Colonic mucosa (tissue), 4 donors: ENCODE measurements at places on chromosomes 3 and 15.

DNA sequence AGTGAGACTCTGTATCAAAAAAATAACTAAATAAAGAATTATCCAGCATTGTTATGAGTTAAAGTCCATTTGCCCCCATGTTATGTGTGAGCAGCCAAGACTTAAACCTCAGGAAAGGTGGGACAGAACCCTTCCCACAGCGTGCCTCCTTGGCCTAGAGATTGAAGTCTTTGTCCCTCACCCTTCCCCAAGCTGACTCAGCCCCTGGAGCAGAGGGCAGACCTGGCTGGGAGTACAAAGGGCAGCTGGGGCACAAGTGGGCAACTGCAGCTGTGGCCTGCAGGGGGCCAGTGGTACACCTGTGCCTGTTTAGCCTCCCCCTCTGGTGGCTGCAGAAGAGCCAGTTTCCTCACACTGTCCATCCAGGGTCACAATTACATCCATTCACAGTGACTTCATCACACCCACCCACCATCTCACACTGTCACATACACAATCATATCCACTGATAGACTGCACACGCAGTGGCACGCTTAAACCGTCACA, 940 bp upstream of the ACY1 start:
- peak overlapping the region; percentile 60 for H3K4me3 ChIP-seq
- H3K36me3 ChIP-seq: no peaks in the 10 kb centered on the region
- peak; percentile 83 for DNase-seq
- H3K27me3 ChIP-seq: no peaks in the 10 kb centered on the region
- peak overlapping the region; percentile 99 for H3K27ac ChIP-seq

DNA sequence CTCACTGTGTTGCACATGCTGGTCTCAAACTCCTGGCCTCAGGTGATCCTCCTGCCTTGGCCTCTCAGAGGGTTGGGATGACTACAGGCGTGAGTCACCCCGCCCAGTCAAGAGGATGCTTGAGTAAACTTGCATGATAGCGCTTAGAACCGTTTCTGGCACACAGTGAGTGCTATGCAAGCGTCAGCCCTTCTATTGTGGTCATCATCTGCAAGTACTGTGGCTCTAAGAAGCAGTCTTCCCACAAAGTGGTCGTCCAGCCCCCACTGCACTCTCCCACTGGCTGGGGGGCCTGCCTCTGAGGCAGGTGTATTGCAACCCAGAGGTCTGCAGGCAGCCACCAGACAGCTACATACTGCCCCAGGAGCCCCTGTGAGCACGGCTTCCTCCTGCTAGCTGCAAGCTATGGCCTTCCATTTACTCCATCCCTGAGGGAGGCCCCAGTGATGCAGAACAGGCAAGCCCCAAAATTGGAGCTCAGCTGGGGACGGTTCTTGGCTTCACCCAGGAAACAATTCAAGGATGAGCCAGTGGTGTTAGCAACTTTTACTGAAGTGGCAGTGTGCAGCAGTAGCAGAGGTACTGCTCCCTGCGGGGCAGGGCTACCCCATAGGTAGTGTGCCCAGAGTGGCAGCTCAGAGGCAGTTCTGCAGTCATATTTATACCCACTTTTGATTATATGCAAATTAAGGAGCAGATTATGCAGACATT, 95.4 kb downstream of the LSM3 start:
- H3K4me1 ChIP-seq: no peaks in the 10 kb centered on the region
- no peaks in the 10 kb centered on the region for H3K36me3 ChIP-seq

GRCh38 chr3:74041068-74041675, 416.4 kb upstream of the PDZRN3 start:
- H3K27me3 ChIP-seq: no peaks in the 10 kb centered on the region
- no peak overlapping the region for H3K27ac ChIP-seq
- H3K4me3 ChIP-seq: no peak overlapping the region
- DNase-seq: no peak

- no peak for DNase-seq
- peaks cover 24% of the 10 kb centered on the region for H3K4me1 ChIP-seq
- peaks cover 99% of the 10 kb centered on the region for H3K27me3 ChIP-seq
- no peak overlapping the region for H3K4me3 ChIP-seq
These were observed 2.9 kb downstream of the FOXL2 start for GRCh38 chr3:138943724-138944653.

DNA sequence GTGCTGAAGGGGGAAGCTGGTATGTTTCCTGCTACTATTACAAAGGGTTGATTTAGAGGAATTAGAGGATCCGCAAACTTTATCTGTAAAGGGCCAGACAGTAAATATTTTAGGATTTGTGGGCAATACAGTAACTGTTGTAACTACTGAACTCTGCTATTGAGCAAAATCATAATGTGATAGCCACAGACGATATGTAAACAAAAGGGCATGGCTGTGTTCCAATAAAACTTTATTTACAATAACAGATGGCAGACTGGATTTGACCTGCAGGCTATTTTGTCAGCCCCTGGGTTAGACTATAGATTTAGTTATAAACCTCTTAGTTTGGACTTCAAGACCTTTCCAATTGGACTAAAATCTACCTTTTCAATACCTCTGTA, 27.8 kb upstream of the KCNMB2 start:
- DNase-seq: no peak
- H3K36me3 ChIP-seq: no peaks in the 10 kb centered on the region
- H3K4me3 ChIP-seq: no peak overlapping the region
- H3K4me1 ChIP-seq: no peaks in the 10 kb centered on the region
- H3K27ac ChIP-seq: no peak overlapping the region
- no peaks in the 10 kb centered on the region for H3K27me3 ChIP-seq

- peaks cover 14% of the 10 kb centered on the region for H3K4me1 ChIP-seq
- no peaks in the 10 kb centered on the region for H3K36me3 ChIP-seq
- no peaks in the 10 kb centered on the region for H3K27me3 ChIP-seq
- H3K27ac ChIP-seq: no peak overlapping the region
- no peak overlapping the region for H3K4me3 ChIP-seq
These were observed 10.9 kb upstream of the RFT1 start for GRCh38 chr3:53140847-53141845.

- H3K27me3 ChIP-seq: no peaks in the 10 kb centered on the region
- H3K27ac ChIP-seq: peak overlapping the region; percentile 66
- H3K4me1 ChIP-seq: peaks cover 7% of the 10 kb centered on the region
- H3K36me3 ChIP-seq: no peaks in the 10 kb centered on the region
- H3K4me3 ChIP-seq: peak overlapping the region; percentile 5
These were observed 26.9 kb downstream of the BMF start for GRCh38 chr15:40081691-40082194.

GRCh38 chr3:9855594-9855993, 11.8 kb upstream of the RPUSD3 start:
- no peaks in the 10 kb centered on the region for H3K27me3 ChIP-seq
- no peaks in the 10 kb centered on the region for H3K4me1 ChIP-seq
- no peaks in the 10 kb centered on the region for H3K36me3 ChIP-seq
- DNase-seq: no peak
- H3K27ac ChIP-seq: no peak overlapping the region
- H3K4me3 ChIP-seq: no peak overlapping the region

- DNase-seq: no peak
- no peaks in the 10 kb centered on the region for H3K36me3 ChIP-seq
- no peaks in the 10 kb centered on the region for H3K27me3 ChIP-seq
- no peak overlapping the region for H3K27ac ChIP-seq
- H3K4me1 ChIP-seq: no peaks in the 10 kb centered on the region
These were observed 208.3 kb upstream of the SLITRK3 start for GRCh38 chr3:165404357-165405027.

DNA sequence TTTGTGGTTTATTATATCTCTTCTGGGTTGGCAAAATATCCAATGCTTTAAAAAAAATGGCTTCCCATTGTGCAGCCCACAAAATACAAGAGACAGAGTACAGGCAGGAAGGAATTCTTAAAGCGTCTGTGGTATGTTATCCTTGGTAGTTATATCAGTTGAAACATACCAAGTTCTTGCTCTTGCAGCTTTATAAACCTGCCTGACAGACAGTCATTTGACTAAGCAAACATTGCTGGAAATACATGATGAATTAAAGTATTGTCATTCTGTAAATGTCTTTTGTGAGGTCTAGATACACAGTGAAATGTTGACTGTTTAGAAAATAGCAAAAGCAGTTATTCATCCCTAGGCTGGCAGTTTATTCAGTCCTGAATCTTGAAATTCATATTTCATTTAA, 44.8 kb upstream of the MAP3K13 start:
- no peak for DNase-seq
- H3K36me3 ChIP-seq: no peaks in the 10 kb centered on the region
- H3K4me3 ChIP-seq: no peak overlapping the region
- no peak overlapping the region for H3K27ac ChIP-seq

GRCh38 chr3:168889666-168890065, 773.8 kb downstream of the MECOM start:
- no peak overlapping the region for H3K27ac ChIP-seq
- no peak for DNase-seq
- no peaks in the 10 kb centered on the region for H3K27me3 ChIP-seq
- H3K4me3 ChIP-seq: no peak overlapping the region
